ENCODE measurements at places on chromosomes 16 and 17. TPM values are rescaled to one million over a fixed set of nuclear protein-coding genes. Genes with fewer than 3 reads are reported as not detected.

The SPG7 gene
- polyA plus RNA-seq = 41.9 TPM

The FN3K gene
- polyA plus RNA-seq = 3.7 TPM

The SP2 gene
- 10.7 TPM for polyA plus RNA-seq

The PABPN1L gene
- 0.14 TPM for polyA plus RNA-seq

The MOSMO gene
- polyA plus RNA-seq = 13.1 TPM

The RCVRN gene
- 0.01 TPM for polyA plus RNA-seq

The ZACN gene
- 2.3 TPM for polyA plus RNA-seq

The TLCD1 gene
- 12.5 TPM for polyA plus RNA-seq

The CACNB1 gene
- polyA plus RNA-seq = 1.6 TPM

The FSCN2 gene
- 2.0 TPM for polyA plus RNA-seq

The PRAC1 gene
- 0.63 TPM for polyA plus RNA-seq

The OTOP2 gene
- polyA plus RNA-seq = 0.77 TPM

The MT1F gene
- 11.2 TPM for polyA plus RNA-seq

The MPDU1 gene
- polyA plus RNA-seq = 56.9 TPM

Measured in esophagus (tissue), 2 donors.